ENCODE measurements at places on chromosomes 7 and 10.

- no peak for DNase-seq
Observed at GRCh38 chr7:633381-634018, 93.0 kb upstream of the DNAAF5 start.

DNA sequence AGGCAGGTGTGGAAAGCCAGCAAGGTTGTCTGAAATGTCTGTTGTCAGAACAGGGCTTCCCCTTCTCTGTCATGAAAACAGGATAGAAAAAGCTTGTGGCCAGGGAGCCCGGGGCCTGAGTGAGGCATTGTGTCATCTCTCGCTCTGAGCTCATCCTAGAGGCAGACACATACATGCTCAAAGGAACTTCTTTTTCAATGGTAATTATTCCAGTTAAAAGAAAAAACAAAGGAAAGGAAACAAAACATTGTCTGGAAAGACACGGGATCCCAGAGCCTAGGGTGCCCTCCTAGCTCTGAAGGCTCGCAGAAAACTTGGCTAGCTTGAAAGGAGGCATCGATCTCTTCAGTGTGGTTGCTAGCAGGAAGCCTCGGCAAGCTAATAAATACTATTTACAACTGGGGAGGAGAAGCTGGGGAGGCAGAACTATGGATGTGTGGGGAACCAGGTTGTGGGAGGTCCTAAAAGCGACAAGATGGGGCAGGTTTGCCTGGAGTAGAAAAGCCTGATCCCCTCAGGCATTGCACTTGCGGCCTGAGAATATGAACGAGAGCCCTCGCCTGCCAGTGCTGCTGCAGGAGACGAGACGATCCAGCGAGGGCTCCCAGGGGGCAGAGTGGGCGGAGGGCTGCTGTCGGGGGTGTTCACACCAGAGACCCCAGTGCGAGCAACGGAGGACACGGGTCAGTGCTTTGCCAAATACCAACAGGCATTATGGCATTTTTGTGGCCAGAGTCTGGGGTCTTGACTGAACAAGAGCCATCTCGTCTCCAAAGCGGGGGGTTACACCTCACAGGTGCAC lies 32.8 kb upstream of the DGKI start:
- DNase-seq = no peak

GRCh38 chr10:77907900-77908717 lies 18.4 kb downstream of the DLG5 start:
- DNase-seq = no peak

DNA sequence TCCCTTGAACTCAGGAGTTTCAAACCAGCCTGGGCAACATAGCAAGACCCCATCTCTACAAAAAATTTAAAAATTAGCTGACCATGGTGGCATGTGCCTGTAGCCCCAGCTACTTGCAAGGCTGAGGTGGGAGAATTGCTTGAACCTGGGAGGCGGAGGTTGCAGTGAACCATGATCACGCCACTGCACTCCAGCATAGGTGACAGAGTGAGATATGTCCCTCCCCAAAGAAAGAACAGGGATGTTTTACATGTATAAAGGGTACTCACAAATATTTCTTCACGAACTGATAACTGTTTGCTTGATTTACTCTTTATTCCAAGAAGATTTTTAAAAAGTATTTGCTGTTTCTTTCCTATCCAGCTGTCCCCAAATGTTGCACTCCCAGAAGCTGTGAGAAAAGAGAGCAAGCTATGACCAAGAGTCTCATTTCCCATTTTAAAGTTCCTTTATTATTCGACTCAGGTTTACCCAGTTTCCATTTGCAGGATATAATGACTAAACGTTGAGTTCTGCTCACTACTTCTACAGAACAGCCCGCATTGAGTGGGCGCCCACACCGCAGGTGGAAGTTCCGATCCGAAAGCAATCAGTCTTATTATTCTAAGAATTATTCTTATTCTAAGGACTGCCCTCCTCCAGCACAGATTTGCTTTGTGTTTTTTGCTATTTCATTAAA lies 90.7 kb downstream of the APBB1IP start:
- DNase-seq = no peak

GRCh38 chr7:20269726-20270125 lies 52.5 kb upstream of the MACC1 start:
- DNase-seq = no peak

- no peak for DNase-seq
Observed at GRCh38 chr7:117731455-117731854, 141.8 kb downstream of the CTTNBP2 start.

- no peak for DNase-seq
Observed at GRCh38 chr7:30925913-30926312, 14.3 kb downstream of the AQP1 start.

- DNase-seq = no peak
Observed at GRCh38 chr7:90532231-90532929, 62.9 kb downstream of the PTTG1IP2 start.

DNA sequence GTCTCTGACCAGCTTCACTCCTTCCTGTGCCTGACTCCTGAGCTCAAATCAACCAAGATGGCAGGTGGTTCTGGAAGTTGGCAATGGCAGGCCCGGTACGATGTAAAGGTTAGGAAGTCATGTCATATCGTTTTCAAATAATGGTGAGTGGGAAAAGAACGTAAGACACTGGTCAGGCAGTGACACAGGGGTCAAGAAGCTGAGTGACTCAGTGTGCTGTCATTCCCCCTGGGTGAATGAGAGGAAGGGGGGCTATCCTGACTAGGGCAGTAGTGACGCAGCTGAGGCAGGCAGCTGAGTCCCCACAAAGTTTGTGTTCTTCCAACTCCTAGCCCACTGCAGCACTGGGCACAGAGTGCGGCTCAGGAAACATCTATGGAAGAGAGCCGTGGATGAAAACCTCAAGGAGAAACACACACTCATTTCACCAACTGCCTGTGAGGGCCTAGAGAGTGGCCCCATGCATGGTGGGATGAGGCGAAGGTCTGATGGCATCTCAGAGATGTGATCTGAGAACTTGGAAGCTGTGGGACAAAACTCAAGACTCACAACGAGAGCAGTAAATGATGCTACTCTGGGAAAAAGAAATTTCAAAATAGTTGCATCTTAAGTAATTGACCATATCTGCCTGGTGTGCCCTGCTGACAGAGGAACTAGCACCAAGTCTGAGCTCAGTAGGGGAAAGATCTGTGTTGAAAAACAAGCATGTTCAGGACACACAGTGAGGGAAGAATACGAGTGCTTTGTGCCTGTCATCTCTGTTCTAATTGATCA lies 23.2 kb downstream of the CREB3L2 start:
- no peak for DNase-seq

GRCh38 chr7:81014908-81015307 lies 96.1 kb upstream of the SEMA3C start:
- DNase-seq = no peak

DNA sequence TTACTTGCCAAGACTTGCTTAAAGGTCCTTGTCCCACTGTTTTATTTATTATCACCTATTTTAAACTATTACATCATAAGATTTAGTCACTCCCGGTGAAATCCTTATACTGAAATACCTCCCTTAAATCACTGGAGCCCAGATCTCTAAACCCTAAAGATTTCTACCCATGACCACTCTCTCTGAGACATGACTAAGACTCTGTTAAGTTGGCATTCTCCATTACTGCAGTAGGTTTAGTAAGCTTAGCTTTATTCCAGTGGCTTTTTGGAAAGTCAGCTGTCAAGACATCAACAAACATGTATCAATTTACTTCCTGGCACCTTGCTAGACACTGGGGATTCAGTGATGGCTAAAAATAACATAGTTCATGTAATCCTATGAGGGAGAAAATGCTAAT lies 874.2 kb downstream of the KCNMA1 start:
- no peak for DNase-seq

DNA sequence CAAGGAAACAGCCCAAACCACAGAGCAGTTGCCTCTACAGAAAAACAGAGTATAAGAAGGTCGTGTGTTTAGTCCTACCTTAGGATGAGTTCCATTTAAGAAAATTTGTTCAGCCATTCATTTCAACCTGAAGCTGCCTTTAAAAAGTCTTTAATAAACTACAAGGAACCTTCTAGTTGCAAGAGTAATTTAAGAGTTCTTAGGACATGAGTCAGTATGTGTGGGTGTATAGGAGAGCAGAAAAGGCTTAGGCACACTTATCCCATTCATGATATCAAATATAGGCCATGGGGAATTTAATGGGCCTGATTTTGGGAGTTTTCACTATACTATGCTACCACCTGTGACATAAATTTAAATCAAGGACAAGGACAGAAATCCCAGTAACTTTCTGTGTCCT lies 496.8 kb downstream of the TFEC start:
- no peak for DNase-seq

GRCh38 chr10:113157441-113157840 lies 207.4 kb downstream of the TCF7L2 start:
- DNase-seq = no peak

DNA sequence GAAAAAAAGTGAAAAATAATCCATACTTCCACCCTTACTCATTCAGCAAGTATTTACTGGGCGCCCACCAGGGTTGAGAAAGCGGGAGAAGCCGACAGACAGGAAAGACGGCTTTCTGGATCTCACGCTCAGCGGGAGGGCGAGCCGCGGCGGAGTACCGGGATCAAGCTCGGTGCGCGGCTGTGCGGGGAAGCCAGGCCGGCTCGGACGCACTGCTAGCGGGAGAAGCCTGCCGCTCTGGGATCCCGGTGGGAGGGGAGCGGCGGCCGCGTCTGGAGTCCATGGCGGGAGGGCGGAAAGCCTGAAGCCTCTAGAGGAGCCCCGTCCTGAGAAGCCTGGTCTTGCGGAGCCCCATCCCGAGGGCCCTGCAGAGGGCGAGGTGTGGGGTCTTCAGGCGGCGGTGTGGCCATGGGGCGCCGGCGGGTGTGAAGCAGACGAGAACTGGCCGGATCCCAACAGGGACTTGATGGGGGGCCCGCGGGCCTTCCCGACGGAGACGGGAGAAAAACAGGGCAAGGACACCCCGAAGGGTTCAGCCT lies 82.9 kb downstream of the VIPR2 start:
- DNase-seq = no peak

- no peak for DNase-seq
Observed at GRCh38 chr10:1149793-1150637, 93.8 kb downstream of the WDR37 start.

DNA sequence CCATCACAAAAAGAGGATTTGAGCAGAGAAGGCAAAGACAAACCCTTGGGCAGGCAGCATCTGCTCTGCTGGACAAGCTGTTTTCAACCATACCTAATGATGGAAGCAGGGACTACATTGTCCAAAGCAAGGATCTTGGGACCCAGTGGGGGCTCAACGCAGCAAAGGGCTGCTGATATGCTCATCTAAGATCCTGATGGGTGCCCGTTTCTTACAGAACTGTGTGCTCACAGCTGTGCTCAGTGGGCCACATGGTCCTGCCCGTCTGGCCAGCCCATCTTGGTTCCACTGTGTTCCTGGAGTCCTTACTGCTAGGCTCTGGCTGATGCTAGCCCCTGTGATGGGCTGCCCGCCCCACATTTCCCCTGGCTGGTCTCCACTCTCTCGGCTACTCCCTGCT lies 36.1 kb downstream of the GPRIN2 start:
- no peak for DNase-seq

GRCh38 chr10:21587391-21587790 lies 53.4 kb downstream of the MLLT10 start:
- no peak for DNase-seq

DNA sequence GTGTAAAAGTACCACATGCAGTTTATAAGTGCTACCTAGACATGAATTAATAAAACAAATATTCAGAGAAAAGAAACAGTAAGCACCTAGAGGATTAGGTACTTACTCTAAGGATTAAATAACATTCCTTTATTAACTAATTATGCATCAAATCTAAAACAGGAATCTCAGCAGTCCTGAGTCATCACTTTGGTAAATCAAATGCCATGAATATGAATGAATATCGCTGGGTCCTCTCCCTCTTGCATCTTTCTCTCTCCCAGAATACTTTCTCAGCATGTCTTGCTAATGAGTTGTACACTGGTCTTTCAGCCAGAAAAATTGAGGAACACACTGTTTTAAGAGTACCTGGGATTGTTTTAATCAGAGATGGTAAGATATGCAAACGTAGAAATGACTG lies 225.5 kb upstream of the NFE2L3 start:
- no peak for DNase-seq

DNA sequence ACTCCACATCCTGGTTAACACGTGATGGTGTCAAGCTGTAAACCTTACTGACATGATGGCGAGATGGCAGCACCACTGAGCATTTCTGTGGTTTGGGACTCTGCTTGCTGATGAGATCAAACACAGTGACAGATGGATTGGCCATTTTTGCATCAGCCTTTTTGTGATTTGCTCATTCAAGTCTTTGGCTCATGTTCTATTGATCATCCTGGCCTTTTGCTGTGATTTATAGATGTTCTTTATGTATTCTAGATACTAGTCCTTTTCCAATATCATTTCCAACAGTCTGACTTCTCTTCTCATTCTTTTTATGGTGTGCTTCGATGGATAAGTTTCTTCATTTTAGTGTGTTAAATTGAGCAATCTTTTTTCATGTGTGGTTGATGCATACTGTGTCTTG lies 24.7 kb upstream of the DIP2C start:
- no peak for DNase-seq

DNA sequence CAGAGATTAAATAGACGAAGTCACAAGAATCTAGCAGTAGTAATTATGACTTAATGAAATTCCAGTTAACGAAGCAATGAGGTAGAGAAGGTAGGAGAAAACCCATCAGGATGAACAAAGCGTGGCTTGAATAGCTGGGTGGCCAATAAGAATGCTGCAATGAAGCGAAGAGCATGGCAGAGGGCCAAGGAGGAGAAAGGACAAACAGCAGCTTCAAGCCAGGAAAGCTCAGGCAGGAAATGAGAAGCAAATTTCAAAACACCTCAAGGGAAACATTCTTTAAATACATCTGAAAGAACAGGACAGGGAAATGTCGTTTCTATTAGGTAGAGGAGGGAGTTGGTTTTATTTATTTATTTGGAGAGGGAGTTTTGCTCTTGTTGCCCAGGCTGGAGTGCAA lies 122.5 kb downstream of the KIAA1217 start:
- no peak for DNase-seq

- DNase-seq = no peak
Observed at GRCh38 chr7:95897557-95898251, 125.3 kb downstream of the DYNC1I1 start.

GRCh38 chr10:116548301-116548700 lies 2.6 kb downstream of the PNLIP start:
- no peak for DNase-seq

GRCh38 chr7:45161842-45162241 lies 4.3 kb downstream of the RAMP3 start:
- DNase-seq = no peak

DNA sequence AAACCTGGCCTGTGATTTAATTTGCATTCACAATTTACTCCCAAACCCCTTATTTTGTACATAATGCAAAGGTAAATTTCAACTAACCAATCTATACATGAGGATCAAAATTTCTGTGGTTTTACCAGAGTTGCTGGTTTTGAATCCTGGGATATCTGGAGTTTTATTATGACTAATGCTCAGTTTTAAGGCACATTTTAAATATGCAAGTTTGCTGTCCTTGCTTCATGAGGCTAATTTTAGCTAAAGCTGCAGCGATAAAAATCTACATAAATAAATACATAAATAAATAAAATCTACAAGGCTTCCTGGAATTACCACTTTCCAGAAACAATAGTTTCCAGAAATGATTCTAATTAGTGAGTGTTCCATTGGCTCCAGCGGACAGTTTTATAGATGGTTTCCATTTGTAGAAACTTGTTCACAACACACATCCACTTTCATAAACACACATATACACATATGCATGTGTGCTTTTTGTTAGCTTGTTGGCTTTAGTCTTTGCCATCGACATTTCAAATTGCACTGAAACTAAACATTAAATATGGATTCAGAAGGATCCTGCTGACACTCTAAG lies 339.5 kb upstream of the NRP1 start:
- DNase-seq = no peak

GRCh38 chr10:10902951-10903350 lies 114.7 kb upstream of the CELF2 start:
- DNase-seq = no peak

- no peak for DNase-seq
Observed at GRCh38 chr7:107915541-107915940, 24.6 kb downstream of the DLD start.

Measured in stimulated activated CD8-positive, alpha-beta memory T cell treated with anti-CD3 and anti-CD28 coated beads, Interleukin-15, amount 100 ng/mL, for 24 hours (primary cell).